Right lobe of liver (tissue), 6 donors: ENCODE measurements at places on chromosomes 12 and 14. TPM values are rescaled to one million over a fixed set of nuclear protein-coding genes. Genes with fewer than 3 reads are reported as not detected.

DNA sequence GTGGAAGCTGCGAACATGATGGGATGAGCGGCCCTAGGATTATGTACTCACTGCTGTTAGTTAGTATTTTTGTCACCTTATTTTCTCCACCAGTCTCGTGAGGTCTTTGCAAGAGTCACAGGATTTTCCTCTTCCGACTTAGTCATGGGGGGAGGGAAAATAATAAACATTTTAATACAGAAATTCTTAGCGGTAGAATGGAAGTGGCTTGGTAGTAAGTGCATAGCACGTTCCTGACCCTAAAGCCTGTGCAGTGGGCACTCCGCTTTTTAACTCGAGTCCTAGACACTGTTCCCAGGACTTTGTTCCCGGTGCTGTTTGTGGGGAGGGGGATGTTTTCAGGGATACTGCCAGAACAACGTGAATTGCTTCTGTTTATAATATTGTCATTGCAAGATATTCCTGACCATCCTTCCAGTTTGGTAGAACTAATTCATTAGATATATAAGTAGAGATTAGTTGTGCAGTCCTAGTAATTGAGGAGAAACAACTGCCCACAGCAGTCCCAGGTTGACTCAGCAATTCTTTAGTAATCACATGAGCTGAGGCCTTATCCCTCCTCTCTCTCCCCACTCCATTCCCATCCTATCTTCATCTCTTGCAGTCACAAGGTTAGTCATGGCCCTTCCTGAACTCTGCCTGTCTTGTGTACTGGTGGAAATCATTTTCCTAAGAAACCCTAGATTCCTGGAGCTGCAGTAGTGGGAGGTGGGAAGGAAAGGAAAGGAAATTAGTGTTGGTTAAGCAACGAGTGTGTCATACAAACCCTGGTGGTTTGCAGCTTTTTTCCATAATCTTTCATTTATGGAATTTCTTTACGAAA lies 799 bp downstream of the SLC38A6 start:
- H3K36me3 ChIP-seq, result peaks cover 6% of the 10 kb centered on the region
- H3K27ac ChIP-seq, result peak overlapping the region; percentile 79
- peak overlapping the region; percentile 87 for H3K4me3 ChIP-seq
- no peaks in the 10 kb centered on the region for H3K27me3 ChIP-seq

Gene TMEM179
- 0.17 TPM for total RNA-seq

Gene CSRP2
- 35.1 TPM for total RNA-seq

Gene RPL10L
- total RNA-seq, result not detected

- no peaks in the 10 kb centered on the region for H3K36me3 ChIP-seq
- no peaks in the 10 kb centered on the region for H3K27me3 ChIP-seq
- H3K27ac ChIP-seq, result no peak overlapping the region
- H3K4me3 ChIP-seq, result no peak overlapping the region
- H3K4me1 ChIP-seq, result no peaks in the 10 kb centered on the region
These were observed 129.7 kb downstream of the PAX9 start for GRCh38 chr14:36791402-36791801.

GRCh38 chr12:52217223-52217622 lies 15.8 kb upstream of the KRT7 start:
- peak; percentile 66 for DNase-seq
- no peaks in the 10 kb centered on the region for H3K4me1 ChIP-seq
- H3K4me3 ChIP-seq, result no peak overlapping the region
- H3K27ac ChIP-seq, result no peak overlapping the region

DNA sequence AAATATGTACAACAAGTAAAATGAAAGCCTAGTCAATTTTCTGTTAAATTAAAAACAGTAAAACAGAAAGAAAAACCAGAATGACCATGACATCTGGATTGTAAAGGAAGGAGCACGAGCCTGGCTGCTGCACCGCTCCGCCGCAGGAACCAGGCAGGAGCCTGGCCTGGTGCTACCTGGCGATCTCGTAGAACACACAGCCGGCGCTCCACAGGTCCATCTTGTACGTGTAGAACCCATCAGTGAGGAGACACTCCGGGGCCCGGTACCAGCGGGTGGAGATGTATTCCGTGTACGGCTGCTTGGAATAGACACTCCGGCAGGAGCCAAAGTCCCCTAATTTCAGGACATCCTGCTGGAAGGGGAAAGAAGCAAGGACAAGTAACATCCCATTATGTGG lies 54.3 kb downstream of the MOK start:
- H3K4me1 ChIP-seq, result no peaks in the 10 kb centered on the region
- DNase-seq, result no peak
- H3K27me3 ChIP-seq, result no peaks in the 10 kb centered on the region
- H3K36me3 ChIP-seq, result no peaks in the 10 kb centered on the region
- no peak overlapping the region for H3K27ac ChIP-seq
